K562 (cell line): ENCODE measurements at places on chromosomes 2 and 18.

DNA sequence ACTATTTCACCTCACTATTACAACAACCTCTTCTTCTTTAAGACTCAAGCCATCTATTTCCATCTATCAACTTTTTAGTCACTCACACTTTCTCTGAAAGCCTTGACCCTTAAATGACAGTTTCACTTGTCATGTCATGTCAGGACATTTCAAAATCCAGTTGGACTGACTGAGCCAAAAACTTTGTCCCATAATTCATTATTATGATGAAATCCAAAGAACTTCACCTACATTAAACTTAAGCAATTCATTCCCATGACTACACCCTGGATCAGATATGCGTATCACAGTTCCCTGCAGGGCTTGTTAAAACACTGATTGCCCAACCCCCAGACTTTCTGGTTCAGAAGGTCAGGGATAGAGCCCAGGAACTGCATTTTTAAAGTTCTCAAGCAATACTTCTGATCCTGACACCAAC, 26.5 kb downstream of the LDAH start:
- no peak for DNase-seq

DNA sequence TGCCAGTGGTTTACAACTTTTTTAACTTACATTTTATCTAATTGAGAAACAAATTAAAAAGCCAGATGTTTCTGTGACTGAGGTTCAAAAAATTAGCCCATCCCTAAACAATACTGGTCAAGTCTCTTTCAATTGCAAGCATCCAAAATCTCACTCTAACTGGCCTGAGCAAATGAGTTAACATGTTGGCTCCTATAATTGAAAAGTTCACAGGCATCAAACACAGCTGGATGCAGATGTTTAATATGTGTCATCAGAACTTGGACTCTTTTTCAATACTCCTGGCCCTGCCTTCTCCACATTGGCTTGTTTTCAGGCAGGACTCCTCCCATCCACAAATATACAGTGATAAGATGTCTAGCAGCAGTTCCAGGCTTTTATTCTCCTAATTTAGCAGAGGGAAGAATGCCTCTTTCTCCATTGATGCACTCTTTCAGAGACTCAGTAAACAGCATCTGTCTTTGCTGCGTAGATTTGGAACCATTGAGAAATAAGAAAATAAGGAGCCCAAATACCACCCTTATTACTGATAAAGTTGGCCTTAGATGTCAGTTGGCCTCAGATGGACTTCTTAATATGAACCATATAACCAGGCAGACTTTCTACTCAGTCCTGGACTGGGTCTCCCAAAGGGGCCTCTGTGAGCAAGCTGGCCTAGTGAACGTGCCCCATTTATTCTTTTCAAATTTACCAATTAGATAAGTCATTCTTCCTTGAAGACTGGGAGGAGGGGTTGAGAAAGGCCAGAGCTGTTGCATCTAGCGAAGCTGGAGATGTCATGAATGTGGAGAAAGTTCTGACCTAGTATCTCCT, 30.4 kb upstream of the FN1 start:
- DNase-seq = no peak

GRCh38 chr2:114082731-114083433, 193.0 kb downstream of the ACTR3 start:
- no peak for DNase-seq

DNA sequence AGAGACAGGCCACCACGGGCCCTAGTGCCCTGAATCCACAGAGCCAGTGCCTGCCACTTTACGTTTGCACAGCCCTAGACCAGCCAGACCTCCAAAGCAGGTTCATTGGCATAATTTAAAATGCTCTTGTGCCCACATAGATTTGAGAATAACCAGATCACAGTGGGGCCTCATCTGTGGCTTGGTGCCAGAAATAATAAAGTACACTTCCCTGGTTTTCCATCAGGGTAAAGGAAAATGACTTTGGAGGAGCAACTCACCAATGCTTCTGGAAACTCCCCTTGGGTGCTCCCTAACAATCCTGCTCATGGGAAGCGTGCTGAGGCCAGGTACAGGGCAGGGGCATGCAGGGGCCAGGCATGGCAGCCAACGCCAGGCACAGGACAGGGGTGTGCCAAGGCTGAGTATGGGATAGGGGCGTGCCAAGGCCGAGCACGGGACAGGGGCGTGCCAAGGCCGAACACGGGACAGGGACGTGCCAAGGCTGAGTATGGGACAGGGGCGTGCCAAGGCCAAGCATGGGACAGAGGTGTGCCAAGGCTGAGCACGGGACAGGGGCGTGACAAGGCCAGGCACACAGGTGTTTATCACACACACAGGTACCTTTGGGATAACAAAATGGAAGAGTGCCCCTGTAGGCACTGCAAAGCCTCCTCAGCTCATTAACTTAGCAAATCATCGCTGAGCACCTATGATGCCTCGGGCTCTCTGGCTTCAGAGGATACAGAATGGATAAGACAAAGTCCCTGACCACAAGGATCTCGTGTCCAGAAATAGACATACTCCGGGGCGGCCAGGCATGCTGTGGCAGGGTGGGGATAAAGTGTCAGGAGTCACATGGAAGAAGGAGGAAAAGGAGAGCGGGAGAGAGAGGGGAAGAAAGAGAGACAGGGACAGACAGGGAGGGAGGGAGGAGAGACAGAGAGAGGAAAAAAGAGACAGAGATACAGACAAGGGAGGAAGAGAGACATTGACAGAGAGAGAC, 334.7 kb downstream of the EIPR1 start:
- DNase-seq = no peak

GRCh38 chr2:63738019-63738418, 103.7 kb upstream of the UGP2 start:
- DNase-seq = no peak

DNA sequence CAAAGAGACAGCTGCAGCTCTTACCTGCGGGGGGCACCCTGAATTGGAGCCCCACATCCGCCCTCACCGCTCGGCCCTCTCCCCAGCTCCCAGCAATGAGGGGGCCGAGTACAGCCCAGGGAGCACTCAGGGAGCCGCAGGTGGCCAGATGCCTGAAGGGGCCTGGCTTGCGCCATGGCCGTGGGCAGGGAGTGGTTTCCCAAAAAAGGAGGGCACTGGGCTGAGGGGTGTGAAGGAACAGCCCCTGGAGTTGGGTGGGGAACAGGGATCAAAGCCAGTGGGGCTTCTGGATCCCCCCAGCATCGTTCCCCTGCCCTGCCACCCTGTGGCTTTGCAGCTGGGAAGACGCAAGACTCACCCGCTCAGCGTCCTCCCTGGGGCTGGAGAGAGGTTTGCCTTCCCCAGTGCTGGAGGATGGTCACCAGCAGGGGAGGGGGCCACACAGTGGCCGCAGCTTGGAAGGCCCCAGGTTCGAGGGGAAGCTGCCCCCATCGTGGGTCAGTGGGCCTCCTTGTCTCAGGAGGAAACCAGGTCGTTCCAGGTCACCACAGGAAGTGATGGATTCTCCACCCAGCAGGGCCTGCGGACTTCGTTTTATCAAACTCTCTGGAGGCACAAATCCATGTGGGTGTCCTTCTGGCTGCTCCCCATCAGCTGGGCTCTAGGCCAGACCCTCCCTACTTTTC, 68.2 kb upstream of the HPCAL1 start:
- no peak for DNase-seq

DNA sequence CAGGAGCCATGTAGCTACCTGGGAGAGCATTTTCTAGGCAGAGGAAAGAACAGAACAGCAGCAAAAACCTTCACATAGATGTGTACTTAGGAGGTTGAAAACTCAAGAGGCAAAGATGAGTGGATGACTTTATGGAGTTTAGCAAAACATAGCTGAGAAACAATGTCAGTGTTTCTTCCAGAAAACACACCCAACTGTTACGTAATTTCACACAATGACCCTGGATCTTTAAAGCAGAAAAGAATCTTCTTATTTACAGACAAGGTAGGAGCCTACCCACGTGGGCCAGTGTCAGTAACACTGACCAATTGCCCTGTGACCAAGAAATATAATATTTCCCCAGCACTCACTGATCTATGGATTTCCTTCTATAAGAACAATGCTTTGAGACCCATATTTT, 254.6 kb downstream of the CDH20 start:
- DNase-seq = no peak

GRCh38 chr2:24824966-24825882, 32.0 kb downstream of the CENPO start:
- peak; percentile 62 for DNase-seq

GRCh38 chr18:51236225-51236624, 38.7 kb upstream of the MEX3C start:
- DNase-seq = peak; percentile 25

DNA sequence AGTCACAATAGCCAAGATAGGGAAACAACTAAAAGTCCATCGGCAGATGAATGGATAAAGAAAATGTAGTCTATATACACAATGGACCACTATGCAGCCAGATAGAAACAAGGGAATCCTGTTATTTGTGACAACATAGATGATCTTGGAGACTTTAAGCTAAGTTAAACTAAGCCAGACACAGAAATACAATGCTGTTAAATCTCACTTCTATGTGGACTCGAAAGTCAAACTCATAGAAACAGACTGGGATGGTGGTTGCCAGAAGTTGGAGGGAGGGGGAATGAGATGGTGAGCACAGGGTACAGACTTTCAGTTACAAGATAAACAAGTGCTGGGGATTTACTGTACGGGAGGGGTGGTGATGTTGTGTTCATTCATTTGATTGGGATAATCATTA, 5.4 kb upstream of the CNDP1 start:
- no peak for DNase-seq

- DNase-seq = no peak
Measured at GRCh38 chr2:208224802-208225201, 30.1 kb downstream of the IDH1 start.

GRCh38 chr2:239138610-239139009, 262.2 kb downstream of the HDAC4 start:
- DNase-seq = no peak

DNA sequence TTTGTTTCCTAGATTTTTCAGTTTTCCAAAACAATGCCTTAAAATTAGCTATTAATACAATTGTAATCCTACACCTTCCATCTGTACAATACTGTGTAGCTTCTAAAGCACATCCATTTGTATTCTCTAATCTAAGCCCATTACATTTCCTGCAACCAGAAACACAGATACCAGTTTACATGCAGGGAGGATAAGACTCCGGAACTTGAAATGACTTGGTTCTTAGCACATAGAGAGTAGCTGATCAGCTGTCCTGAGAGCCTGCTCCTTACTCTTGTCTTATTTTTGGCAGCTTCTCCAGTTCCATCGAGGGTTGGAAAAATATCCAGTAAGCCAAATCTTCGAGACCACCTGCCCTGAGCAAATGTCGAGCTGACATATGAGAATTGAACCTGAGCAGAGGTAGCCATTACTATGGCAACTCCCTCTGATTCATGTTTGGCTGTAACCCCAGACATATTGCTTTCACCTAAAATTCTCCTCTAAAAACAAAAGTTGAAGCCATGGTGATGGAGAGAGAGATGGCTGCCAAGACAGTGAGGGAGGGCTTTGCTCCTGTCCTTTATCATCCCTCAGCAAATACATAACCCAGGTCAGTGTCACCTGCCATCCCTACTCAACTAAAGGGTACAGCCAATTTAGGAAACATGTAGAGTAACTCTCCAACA, 542.8 kb downstream of the IRS1 start:
- no peak for DNase-seq

DNA sequence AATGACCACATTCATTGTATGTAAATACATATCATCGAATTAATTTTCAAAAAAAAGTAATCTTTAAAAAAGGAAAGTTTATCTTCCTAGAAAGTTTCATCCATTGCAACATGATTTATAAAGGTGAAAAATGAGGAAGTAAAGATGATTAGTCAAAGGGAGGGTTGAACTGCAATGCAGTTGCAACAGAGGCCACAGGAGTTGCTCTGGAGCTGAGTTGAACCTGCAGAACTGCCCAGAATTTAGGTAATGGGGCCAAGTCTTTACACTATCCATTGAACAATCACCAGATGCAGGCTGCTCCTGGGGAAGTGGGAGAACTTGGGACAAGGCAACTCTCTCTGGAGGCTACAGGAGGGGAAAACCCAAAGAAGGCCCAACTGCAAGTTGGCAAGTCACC, 390.7 kb downstream of the METTL4 start:
- no peak for DNase-seq

DNA sequence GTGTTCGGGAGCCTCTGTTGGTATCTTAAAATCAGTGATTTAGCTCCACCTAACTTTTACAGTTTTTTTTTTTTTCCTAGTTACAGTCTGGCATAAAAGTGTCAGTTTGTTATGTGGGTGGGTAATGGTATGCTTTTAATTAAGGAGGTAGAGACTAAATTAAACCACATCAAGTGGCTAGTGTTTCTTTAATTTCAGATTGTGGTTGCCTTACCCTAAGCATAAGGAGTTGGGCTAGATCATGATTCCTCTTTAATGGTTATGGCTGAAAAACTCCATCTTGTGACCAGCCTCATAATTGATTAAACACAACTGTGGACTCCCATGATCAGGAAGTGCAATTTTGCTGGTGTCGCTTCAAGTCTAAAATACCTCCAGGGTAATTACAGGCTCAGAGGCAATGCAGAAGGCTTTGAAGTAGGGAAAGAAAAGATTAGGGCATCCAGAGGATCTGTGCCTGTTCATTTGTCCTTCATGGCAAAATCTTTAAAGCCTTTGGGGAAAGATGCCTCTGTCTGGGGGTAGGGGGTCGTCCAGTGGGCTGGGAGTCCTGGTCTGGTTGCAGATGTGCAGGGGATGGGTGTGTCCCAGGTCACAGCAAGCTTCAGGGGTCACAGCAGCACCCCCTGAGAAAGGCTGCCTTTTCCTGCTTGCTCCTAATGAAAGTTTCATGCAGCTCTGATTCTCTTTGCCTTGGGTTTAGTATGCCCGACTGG, 579.2 kb downstream of the BCL11A start:
- no peak for DNase-seq

GRCh38 chr2:74779265-74779558, 54.7 kb upstream of the HK2 start:
- no peak for DNase-seq

DNA sequence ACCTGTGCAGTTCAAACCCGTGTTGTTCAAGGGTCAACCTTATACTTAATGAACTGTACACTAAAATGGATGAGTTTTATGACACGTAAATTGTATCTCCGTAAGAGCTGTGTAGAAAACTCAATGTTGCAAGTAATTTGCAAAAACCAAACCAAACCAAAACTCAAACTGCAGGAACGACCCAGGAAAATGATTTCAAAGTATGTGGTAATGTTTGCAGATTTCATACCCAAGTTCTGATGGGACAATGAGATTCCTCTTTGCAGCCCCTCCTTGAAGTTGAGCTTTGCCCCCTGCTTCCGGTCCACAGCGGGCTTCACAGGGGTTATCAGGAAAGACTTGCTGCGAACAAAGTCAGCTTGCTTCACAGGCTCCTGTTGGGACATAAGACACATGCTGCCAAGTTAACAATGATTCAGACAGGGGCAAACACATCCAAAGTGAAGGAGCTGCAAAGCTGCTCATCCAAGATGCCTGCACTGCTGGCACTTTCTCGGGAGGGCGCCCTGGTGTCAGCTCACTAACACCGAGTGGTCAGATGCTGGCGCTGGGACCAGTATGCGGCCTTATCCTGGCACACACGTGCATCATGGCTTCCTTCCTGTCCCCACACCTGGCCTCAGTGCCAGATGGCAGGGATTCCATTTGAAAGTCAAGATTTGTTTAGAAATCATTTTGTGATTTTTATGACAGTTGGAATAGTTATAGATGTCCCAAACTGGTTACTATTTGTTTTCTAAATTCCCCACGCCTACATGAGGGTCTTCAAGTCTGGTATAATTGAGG, 65.2 kb upstream of the MGAT4A start:
- DNase-seq = no peak
